ENCODE measurements at places on chromosomes 3 and 15.

- DNase-seq = no peak
Observed at GRCh38 chr3:101690972-101691371, 4.5 kb upstream of the RPL24 start.

DNA sequence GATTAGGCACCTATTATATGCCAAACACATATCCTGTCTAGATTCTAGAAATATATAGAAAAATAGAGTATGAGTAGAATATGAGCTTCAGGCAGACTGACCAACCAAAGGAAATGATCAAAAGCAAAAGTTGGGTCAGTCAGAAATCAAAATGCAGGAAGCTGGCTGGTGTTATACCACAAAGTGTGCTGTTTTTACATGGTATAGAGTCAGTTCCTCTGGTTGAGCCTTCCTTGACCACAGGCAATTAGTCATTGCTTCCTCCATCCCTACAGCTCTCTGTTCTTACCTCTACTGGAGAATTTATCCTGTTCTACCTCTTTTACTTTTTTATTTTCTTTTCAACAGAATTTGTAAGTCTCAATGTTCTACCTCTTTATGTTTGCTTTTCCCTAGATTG, 149.8 kb downstream of the TMCO5A start:
- no peak for DNase-seq

GRCh38 chr15:40878785-40879184, 4.8 kb upstream of the RHOV start:
- no peak for DNase-seq

DNA sequence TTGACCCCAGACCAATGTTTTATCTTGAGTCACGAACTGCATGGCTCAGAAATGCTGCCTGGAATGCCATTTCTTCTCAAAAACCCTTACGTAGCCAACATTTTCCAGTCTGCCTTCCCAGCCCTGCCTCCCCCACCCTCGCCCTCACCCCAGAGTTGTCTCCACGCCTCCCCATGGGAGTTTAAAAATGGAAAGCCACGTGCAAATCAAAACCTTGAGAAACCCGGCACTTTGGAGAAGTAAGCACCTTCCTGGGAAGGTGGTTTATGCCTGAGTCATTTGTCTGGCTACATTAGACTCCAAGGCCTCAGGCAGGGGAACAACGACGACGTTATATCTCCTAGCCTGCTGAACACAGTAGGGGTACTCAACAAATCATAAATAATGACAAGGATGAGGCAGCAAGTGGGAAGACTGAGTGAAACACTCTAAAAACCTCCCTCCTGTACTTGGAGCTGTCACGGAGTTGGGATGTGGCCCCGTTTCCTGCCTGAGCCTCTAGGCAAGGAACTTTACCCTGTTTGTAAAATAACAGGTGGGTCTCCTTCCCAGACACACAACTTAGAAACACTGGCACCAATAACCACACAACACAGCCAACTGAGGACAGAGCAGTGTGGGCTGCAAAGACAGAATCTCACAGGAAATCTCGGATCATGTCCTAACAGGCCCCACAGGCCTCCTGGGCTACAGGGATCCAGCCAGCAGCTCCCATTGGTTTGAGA, 179.1 kb downstream of the NTRK3 start:
- no peak for DNase-seq

DNA sequence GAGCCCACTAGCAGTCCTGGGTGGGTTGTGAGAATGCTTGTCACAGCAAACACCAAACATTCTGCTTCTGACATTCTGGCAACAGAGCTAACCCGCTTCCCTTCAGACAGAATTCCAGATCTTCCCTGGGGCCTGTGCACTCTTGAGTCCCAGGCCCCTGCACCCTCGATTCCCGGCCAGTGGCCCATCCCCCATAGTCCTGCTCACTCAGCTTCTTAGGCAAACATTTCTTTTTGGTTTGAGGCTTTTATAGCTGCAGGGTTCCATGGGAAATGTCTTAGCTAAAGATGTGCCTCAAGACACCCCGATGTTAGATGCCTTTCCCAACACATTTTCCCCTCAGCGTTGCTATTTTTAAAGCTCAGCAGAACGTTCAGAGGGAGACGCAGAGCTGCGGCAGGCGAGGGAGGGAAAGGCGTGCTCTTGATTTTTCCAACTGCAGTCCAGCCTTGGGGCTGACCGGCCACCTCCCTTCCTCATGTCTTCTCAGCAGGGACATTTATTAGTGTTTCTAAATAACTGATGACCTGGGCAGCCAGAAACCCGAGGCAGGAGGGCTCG, 35.2 kb downstream of the ABTB1 start:
- DNase-seq = no peak

DNA sequence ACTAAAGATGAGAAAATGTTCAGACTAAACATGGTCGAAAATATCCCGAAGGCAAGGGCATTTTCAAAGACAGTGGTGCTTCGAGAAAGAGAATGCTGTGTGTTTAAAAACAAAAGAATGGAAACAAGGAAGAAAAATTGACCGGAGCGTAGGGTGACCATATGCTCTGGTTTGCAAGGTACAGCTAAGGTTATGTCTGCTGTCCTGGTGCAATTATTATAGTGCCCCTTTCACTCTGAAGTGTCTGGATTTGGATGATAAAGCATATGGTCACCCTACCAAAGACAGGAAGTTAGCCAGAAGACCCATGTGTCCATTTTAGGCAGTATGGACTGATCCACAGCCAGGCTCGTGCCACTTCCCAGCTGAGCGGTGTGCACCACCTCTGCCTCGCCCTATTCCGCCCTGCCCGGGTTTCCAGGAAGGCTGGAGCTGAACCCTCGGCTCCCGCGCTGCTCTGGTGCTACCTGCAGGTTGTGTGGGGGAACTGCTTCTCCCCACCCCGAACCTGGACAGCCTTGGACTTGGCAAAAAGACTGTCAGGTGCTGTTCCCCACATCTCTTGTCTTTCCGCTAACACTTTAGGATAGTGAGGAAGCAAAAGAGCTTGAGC, 25.2 kb downstream of the GOLGA6D start:
- peak; percentile 6 for DNase-seq

DNA sequence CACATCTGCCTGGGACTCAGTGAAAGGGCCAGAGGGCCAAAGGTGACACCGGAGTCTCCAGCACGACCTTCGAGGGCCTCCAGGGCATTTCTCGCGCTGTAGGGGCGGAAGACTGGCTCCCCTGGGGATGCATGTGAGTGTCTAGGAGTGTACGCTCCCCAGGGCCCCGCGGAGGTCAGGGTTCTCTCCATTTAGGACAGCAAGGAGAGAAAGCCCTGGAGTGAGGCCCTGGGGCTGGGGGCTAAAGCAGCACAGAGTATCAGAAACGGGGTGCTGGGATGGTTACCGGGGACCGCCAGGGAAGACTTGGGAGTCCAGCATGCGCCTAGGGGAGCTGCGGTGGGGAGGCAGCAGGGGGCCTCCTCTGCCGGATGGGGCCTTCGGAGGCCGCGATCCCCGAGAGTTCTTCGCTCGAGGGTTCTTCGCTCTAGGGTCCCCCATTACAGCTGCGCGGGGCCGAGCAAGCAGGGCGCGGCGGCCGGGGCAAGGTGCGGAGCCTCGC, 595 bp upstream of the APBA2 start:
- DNase-seq = no peak

DNA sequence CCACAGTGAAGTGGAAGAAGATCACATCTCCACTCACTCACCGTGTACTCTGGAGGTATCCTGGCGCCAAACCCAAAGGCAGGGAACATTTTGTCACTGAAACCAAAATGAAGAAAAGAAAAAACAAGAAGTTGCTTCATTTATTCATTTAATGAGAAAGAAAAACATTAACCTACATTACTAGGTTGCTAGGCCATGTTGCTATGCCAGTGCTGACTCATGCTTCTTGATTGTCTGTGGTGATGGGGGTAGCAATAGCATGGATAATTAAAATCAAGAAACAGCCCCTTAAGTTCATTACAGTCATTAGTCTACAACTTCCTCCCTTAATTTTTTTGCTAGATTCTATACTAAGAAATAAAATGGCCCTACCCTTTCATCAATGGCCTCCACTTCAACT, 52.7 kb upstream of the MRPL3 start:
- no peak for DNase-seq

GRCh38 chr15:101087172-101087769, 164.6 kb downstream of the CHSY1 start:
- no peak for DNase-seq

GRCh38 chr15:31308185-31308639, 18.4 kb upstream of the KLF13 start:
- peak; percentile 15 for DNase-seq

DNA sequence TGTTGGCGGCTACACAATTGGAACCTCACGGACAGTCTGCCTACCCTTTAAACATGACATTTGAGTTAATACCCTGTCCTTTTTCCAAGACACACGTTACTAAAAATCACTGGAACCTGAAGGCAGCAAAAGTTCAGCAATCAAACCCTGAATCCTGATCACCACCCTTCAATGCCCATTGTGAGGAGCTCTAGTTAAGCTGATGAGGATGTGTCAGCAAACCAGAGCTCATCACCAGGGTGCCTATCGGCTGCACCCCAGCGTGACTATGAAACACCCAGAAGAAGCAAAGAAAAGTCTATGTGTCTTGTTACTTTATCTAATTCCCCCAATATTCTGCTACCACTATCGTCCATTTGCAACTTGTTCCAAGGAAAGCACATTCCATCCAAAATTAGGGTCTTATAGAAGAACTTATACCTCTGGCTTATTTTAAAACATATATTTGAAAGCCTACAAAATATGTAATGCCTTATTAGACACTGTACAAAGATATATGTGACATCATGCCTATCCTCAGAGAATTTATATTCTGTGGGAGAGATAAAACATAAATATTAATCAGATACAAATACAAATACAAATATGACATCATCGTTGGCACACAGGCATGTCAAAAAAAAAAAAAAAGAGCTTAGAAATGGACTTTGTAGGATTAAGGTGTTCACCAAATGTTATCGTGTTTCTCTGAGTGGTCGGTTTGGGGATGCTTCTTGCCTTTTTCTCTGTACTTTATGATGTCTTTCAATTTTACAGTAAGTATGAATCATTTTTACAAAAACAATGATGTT, 219.7 kb upstream of the SETMAR start:
- no peak for DNase-seq

DNA sequence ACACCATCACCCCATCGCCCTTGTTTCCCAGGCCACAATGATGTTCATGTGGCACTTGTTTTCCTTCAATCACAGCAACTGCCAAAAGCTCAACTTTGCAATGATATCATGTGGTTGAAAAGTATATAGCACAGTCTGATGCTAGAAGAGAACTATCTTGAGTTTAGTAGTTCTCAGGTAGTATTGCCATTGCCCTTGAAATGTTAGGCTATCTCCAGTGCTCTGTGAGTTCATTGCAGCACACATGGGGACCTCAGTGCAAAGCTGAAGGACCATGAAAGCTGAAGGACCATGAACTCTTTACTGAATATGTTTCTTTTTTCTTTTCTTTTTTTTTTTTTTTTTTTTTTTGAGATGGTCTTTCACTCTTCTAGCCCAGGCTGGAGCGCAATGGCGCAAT, 35.9 kb upstream of the SAMMSON start:
- no peak for DNase-seq

DNA sequence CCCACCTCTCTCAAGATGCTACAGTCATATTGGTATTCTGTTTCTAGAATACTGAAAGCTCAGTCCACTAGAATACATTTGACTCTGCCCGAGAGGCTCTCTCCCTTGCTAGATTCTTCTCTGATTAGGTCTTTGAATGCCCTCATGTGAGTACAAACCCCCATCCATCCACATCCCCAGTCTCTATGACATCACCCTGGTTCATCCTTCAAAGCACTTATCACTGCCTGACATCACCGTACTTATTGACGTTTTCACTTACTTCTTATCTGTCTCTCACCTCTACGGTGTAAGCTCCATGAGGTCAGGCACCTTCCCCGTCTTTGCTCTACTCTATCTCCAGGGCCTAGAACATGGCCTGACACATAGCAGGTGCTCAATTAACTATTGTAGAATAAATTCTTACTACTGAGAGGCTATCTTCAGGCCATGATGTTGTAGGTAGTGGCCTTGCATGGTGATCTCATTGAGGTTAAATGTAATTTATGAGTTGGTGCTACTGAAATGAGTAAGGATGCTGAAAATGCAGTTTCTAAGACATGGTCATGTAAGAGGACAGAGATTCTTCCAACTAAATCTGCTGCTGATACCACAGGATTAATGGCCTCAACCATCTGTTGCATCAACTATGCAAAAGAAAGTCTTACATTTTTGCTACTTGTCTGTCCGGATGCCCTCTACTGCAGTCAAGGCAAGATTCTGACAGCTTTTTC, 26.8 kb downstream of the EOGT start:
- DNase-seq = no peak

DNA sequence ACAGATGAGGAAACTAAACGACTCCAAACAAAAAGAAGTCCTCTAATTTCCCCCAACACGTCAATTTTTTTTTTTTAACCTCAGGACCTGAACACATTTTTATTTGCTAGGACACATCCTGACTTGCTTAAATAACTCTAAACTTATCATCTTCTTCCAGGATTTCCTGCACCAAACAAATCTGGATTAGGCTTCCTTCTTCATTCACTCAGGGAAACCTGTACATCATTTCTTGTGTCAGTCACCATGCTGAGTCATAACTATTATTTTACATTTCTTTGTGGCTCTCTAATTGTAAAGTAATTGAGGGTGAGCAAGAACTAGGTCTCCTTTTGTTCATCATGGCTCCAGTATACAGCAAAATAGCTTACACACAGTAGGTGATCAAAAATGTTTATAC, 433.4 kb upstream of the GBE1 start:
- no peak for DNase-seq

GRCh38 chr3:75001330-75001729, 386.9 kb upstream of the CNTN3 start:
- peak; percentile 25 for DNase-seq

Data from NCI-H1092 treated with DMSO at 0.1 percent for 48 hours (cell line).